A549 treated with DMSO at 1 μM for 4 hours (cell line): ENCODE measurements at places on chromosomes 4 and X. TPM values are rescaled to one million over a fixed set of nuclear protein-coding genes. Genes with fewer than 3 reads are reported as not detected.

The FRAS1 gene
- 2.3 to 3.4 TPM (median 3.3 TPM) in 5 replicates for total RNA-seq

The DCAF8L2 gene
- not detected in 5 replicates for total RNA-seq

The NIPAL1 gene
- total RNA-seq, result 0.93 to 1.2 TPM (median 0.95 TPM) in 5 replicates

The NPY1R gene
- total RNA-seq, result 0.03 to 0.09 TPM (median 0.06 TPM) in 4 of 5 replicates, not detected in the other

The ZNF674 gene
- total RNA-seq, result 2.5 to 4.5 TPM (median 3.7 TPM) in 5 replicates

The GSX2 gene
- not detected in 5 replicates for total RNA-seq

The RAB33B gene
- 2.2 to 3.2 TPM (median 2.6 TPM) in 5 replicates for total RNA-seq

The SMIM14 gene
- 15.2 to 25.0 TPM (median 20.1 TPM) in 5 replicates for total RNA-seq

The P2RY4 gene
- 0.05 TPM in 1 of 5 replicates, not detected in the others for total RNA-seq

The MAGEC2 gene
- total RNA-seq, result not detected in 5 replicates
